Naive thymus-derived CD4-positive, alpha-beta T cell (primary cell): ENCODE measurements at places on chromosomes 4 and X. TPM values are rescaled to one million over a fixed set of nuclear protein-coding genes. Genes with fewer than 3 reads are reported as not detected.

The CSAG1 gene
- not detected for polyA plus RNA-seq

The JAKMIP1 gene
- 0.21 TPM for polyA plus RNA-seq

The GLOD5 gene
- polyA plus RNA-seq: not detected

The UGT2B11 gene
- not detected for polyA plus RNA-seq

The CDX4 gene
- not detected for polyA plus RNA-seq

The PRRG3 gene
- polyA plus RNA-seq: not detected

The PAGE4 gene
- not detected for polyA plus RNA-seq

The PRSS12 gene
- not detected for polyA plus RNA-seq

The BEX1 gene
- 0.49 TPM for polyA plus RNA-seq

The DUSP21 gene
- polyA plus RNA-seq: not detected

The CYTL1 gene
- not detected for polyA plus RNA-seq

The TMEM255A gene
- 0.12 TPM for polyA plus RNA-seq

The TXK gene
- polyA plus RNA-seq: 56.6 TPM

The ITGB1BP2 gene
- polyA plus RNA-seq: not detected

The TECRL gene
- not detected for polyA plus RNA-seq

The ADH1A gene
- polyA plus RNA-seq: not detected

The C1QTNF7 gene
- not detected for polyA plus RNA-seq

The ARMCX5 gene
- 13.0 TPM for polyA plus RNA-seq

The NALF2 gene
- not detected for polyA plus RNA-seq

The STATH gene
- not detected for polyA plus RNA-seq

The DCAF4L1 gene
- polyA plus RNA-seq: 0.15 TPM

The CLCN4 gene
- polyA plus RNA-seq: not detected

The PCGF3 gene
- 3.8 TPM for polyA plus RNA-seq

The TSPAN6 gene
- 4.1 TPM for polyA plus RNA-seq

The DHRSX gene
- polyA plus RNA-seq: 15.0 TPM

The MAGEA8 gene
- polyA plus RNA-seq: not detected

The IBSP gene
- not detected for polyA plus RNA-seq

The PTTG2 gene
- polyA plus RNA-seq: 0.56 TPM

The HELT gene
- not detected for polyA plus RNA-seq
